ENCODE measurements at places on chromosomes 5 and 9. TPM values are rescaled to one million over a fixed set of nuclear protein-coding genes. Genes with fewer than 3 reads are reported as not detected.

The DRD1 gene
- not detected for total RNA-seq

The MAT2B gene
- total RNA-seq, result 74.1 TPM

The SOHLH1 gene
- not detected for total RNA-seq

The ENC1 gene
- 0.38 TPM for total RNA-seq

DNA sequence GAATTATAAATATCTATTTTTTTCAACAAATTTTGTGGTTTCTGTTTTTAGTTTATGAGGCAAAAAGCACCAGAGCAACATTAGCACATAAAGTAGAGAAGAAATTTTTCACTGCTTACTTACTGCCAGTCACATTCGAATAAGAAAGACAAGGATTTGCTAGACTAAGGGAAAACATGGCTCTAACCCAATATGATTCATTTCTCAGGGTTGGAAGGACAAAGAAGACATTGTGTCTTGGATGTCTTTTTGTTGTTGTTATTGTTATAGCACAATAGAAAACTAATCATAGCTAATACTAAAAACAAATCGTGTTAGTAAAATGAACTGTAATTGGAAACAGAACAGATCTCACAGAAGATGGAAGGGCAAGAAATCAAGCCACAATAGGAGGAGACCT lies 90.9 kb upstream of the SLCO6A1 start:
- no peak for DNase-seq

DNA sequence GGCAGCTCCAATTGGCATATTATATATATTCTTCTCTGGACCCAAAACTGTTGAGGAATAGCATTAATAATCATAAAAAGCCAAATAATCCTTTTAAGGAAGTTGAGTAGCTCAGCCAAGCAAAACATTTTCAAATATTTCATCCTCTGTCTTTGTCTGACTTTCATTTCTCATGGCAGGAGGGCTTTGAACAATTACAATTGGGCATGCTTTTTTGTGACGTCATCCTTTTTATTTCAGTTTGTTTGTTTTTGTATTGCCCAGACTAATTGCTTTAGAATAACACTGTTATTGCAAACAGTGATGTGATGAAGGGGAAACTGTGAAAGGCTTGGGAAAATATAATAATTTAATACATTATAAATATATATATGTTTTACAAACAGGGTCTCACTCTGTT lies 65.2 kb upstream of the MAP1B start:
- no peak for DNase-seq

- DNase-seq, result no peak
Observed at GRCh38 chr9:89477384-89477783, 20.5 kb downstream of the SEMA4D start.

DNA sequence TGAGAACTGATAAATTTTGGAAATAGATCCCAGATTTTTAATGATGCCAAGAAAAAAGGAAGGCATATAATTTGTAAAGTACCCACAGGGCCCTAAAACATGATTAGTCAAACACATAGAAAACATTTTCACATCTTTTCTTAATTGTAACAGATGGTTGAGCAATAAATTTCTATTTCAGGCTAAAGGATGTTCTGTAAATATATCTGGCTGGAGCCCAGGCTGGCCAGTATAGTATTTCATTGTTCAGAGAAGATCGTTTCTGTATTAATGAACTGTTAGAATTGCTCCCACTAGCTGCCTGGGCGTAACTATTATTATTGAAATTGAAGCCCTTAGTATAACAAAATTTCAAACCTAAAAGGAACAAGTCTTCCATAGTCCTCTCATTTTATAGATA lies 105.3 kb upstream of the SMC2 start:
- no peak for DNase-seq

- no peak for DNase-seq
Observed at GRCh38 chr5:140214831-140215230, 39.8 kb downstream of the CYSTM1 start.

GRCh38 chr9:104256031-104256695 lies 162.1 kb downstream of the SMC2 start:
- no peak for DNase-seq

DNA sequence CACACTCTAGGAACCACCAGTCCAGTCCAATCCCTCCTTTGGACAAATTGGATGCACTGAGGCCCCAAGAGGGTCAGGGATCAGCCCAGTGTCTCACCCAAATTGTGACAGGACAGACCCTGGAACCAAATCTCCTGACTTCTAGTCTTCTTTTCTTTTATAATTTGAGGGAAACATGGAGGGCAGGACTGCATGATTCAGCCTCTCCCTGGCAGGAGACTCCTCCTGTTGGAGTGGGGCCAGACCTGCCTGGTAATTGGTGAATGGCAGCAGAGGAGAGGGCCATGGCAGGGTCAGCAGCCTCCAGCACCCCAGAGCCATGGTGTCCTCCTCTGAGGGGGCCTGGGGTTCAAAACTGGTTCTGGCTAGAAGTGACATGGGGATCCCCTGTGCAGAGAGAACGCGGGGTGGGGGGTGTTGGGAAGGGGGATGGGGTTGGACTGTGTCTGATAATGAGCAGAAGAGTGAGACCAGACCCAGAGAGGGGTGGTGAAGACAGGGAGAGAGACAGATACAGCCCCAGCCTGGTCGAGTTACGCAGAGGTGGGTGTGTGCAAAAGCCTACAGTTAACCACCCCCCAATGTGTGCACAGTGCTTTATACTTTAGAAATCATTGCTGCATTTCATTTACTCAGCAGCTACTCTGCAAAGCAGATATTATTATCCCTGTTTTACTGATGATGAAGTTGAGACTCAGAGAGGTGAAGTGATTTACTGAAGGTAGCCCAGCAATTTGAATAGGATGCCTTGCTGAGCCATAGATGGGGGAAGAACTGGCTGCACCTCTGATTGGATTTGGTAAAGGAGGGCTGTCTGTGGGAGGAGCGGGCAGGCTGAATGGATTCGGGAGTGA lies 3.8 kb upstream of the SYNPO start:
- DNase-seq, result no peak

DNA sequence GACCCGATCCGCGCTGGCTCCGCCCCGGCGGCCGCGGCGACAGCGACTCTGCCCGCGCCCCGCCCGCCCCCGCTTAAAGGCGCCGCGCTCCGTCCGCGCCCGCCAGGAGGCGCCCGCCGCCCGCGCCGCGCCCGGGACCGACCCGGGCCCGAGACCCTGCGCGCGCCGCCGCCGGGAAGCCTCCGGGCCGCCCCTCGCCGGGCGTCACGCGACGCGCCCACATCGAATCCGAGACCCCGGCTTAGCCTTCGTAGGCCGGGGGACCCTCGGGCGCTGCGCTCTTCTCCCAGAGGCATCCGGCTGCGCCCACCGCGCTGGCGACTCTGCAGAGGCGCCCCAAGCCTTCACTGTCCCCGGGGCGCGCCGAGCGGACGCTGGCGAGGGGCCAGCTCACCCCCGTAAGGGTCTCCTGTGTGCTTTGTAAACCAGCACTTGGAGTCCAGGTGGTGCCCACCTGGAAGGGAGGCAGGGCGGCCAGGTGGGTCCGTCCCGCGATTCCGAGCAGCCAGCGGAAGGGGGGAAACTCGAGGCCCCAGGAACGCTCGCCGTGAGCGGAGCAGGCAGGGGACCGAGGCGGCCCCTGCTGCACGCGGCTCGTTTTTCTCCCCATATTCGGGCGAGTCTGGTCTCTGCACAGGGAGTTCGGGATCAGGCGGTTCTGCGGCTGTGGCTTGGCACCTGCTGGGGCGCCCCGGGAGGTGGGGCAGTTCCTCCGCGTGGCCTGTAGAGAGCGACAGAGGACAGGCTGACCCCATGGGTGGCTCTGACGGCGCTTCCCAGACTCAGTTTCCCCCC lies 423 bp upstream of the ABCA2 start:
- peak; percentile 80 for DNase-seq

GRCh38 chr5:40503439-40503838 lies 176.3 kb upstream of the PTGER4 start:
- no peak for DNase-seq

GRCh38 chr5:148791334-148791667 lies 35.1 kb upstream of the ADRB2 start:
- peak; percentile 78 for DNase-seq

DNA sequence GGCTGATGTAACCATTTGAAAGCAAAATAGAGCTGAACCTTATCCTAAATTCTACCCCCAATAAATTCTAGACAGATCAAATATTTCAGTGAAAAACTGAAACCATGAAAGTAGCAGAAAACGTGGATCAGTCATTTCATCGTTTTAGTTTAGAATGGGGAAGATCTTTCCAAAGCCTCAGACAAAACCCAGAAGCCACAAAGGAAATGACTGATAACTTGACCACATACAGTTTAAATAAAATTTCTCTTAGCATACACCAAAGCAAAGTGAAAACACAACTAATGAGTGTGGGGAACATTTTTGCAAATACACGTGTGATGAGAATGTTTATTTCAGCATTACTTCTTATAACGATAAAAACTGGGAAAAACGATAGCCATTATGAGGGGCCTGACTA lies 284.8 kb downstream of the ADGRV1 start:
- DNase-seq, result no peak

GRCh38 chr9:114102484-114102883 lies 3.4 kb upstream of the KIF12 start:
- no peak for DNase-seq

- no peak for DNase-seq
Observed at GRCh38 chr9:13445103-13445500, 165.6 kb upstream of the MPDZ start.

DNA sequence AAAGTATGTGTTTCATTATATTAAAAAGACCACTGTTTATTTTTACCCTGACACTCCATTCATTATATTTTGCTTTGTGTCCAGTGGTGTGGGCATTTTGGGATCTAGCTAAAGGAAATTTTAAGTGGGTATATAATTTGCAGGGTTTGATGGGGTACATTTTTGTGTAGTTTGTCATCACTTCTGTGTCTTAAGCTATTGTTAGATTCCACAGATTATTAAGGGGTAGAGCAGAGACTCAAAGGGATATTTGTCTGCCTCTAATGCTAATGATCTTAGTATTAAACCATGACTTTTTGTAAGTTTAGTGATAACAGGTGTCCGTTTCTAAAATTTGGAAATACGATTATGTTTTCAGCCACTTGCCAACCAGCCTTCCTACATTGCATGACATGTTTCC lies 731.6 kb downstream of the BRINP1 start:
- DNase-seq, result no peak

DNA sequence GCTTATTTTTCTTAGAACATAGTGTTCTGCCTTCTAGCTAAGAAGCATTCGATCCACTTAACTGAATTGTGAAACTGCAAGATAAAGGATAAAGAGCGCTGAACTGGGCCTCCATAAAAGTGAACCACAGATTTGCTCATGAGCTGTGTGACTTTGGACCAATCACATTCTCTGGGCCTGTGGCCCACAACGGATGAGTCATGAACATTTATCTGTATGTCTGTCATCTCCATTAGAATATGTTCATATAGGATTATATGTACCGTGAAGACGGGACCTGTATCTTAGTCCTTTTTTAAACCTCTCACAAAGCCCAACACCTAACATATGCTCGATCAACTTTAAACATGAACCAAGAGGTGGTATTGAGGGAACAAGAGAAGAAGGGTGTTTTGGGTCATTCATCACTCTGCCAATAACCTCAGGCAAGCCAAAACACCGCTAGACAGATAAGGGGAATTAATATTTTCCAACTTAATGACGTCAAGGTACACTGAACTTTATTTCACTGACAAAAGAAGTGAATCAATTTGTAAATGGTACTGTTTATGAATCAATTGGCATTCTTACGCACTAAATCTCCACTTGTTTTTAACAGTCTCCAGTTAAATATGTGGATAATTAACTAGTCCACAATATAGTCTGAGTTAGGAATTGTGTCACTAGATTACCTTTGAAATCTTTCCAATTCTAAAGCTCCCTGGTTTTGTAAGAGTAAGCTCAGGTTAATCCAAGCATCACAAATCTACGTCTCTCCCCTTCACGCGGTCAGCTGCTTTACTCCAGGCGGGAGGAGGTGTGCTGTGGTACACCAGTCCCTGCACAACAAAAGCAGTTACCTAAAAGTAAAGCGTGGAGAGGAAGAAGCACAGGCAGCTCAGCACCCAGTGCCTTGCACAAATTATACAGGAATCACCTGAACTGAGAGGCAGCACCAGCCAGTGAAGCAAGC lies 1.6 kb downstream of the TMEM245 start:
- DNase-seq, result peak; percentile 78
